ENCODE measurements at places on chromosomes 1 and 21.

DNA sequence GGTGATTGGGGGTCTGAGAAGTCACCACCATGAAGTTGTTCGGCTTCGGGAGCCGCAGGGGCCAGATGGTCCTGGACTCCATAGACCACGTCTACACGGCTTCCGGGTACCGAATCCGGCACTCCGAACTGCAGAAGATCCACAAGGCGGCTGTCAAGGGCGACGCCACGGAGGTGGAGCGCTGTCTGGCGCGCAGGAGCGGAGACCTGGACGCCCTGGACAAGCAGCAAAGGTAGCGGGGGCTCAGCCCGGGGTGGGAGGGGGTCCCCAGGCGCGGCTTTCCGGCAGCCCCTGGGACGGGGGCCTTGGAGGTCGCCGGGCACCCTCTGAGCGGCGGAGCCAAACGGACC lies 146.5 kb downstream of the LIPI start:
- DNase-seq = no peak

DNA sequence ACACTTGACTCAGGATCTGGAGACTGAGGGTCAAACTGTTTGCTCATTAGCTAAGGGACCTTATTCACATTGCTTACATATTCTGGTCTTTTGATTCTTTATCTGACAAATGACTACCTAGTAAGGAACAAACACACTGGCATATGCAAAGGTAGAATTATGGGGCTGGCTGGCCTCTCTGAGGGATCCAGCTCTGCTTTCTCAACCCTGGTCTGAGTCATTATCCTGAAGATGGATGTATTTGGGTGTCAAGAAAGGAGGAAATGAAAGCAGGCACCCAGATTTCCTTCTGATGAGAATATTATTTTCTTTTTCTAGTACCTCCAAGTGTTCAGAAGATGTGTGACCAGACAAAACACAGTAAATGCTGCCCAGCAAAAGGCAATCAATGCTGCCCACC lies 6.0 kb downstream of the SMCP start:
- no peak for DNase-seq

DNA sequence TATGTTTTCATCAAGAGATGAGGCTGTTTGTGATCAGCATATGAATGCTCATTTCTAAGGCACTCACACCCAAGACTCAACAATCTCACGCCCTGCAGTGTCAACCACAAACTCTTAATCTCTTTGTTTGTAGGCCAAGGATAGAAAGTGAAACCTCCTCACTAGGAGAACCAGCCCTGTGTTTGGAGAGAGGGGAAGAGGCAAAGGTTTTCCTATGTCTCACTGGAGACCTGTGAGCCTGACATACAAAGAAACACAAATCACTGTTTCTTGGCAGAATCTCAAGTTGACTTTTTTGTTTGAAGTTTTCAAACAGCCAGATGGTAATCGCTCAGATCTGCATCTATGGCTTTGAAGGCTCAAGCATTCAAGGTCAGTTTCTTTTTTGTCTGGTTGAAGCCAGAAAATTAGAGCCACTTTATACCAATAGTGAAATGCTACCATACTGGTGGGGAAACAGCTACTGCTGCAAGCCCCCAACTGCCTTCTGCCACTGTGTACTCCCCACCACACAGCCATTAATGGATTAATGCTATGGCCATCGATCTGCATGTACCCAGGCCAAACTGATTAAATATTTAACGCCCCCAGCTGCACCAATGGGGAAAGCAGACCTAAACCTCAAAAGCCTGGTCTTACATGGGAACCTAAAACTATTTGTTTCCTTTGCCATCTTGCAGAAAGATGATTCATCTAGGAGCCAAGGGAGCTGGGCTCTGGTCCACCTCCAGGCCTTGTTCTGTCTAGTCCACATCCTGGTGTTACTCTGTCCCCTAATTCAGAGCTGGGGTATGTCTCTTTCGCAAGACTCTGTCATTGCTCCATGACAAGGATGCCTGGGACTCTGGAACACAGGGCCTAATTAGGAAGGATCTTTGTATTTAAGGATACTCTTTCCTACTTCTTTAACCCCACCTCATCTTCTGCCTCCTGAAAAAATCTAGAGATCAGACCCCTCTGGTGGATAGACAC lies 16.3 kb downstream of the PDZK1 start:
- DNase-seq = no peak

DNA sequence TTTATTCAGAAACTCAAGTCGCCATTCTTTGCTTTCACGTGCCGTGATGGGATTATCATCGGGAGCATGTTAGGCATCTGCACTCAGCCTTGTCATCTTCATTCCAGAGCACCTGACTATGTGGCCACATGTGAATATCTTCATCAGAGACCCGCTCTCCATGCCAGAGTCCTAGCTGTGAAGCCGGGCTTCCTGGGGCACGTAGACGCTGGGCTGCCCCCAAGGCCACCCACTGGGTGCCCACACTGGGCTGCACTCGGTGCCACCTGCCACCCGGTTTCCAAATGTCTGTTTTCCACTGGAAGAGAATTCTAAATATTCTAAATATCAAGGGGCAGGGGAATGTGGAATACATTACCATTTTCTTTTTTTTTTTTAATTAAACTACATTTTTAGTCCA lies 43.8 kb downstream of the SLC37A1 start:
- DNase-seq = no peak

- no peak for DNase-seq
These were observed 61.3 kb downstream of the CD34 start for GRCh38 chr1:207849646-207850045.

- DNase-seq = no peak
These were observed 1.6 kb upstream of the OR10T2 start for GRCh38 chr1:158400871-158401270.

DNA sequence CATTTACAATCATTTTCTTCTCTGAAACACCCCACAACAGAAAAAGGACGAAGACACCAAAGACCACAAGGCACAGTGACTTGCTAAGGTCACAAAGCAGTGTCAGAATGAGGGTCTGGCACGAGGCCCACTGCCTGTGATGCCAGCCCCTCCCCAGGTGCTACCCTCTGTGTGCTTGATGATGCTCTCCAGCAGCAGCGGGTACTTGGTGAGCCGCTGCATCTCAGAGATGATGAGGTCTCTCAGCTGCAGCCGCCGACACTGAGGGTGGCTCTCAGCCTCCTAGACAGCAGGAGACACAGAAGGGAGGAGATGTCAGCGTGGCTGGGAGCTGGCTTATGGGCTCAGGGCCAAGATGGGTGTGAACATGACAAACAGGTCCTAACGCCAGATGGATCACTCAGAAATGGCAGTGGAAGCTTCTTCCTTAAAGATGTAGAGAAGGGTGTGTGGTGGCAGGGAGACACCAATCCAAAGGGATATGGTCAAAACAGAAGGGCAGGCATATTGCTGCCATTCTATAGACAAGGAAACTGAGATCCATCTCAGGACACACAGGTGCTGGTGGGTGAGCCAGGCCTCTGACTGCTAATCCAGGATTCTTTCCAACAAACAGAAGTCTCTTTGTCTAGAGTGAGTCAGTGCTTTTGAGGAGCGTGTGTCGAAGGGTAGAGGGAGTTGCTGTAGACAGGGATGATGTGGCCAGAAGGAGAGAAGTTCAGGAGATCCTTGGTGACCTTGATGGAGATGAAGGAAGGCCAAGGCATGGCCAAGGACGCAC lies 25.6 kb downstream of the LRRC71 start:
- no peak for DNase-seq

- DNase-seq = no peak
These were observed 19.7 kb downstream of the BCAR3 start for GRCh38 chr1:93661829-93662474.

DNA sequence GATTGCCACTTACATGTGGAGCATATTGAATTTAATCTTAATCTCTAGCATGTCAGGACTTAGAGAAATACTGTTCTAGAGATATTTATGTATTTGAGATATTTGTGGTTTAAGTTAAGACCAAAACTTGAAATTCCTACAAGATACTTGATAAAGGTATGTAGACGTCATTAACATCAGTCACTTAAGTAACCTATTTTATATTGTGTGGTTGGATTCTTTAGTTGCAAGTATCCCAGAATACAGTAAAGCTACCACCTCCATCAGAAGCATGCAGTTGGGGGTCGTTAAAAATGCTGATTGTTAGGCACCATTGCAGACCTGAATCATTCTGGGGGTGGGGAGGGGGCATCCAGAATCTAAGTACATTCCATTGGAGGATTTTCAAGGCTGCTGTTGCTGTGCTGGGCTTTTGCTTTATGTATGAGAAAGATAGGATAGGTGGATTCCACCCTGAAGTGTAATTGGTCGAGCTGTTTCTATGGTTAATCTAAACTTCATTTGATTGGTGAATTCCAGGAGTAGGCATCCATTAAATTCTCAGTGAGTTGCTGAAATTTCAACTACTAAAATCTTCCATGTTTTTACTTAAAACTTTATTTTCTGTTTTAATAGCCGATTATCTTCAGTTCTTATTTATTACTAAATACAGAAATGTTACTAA lies 4.0 kb downstream of the H3-3A start:
- DNase-seq = no peak

GRCh38 chr1:227170361-227171166 lies 147.7 kb downstream of the CDC42BPA start:
- DNase-seq = no peak

DNA sequence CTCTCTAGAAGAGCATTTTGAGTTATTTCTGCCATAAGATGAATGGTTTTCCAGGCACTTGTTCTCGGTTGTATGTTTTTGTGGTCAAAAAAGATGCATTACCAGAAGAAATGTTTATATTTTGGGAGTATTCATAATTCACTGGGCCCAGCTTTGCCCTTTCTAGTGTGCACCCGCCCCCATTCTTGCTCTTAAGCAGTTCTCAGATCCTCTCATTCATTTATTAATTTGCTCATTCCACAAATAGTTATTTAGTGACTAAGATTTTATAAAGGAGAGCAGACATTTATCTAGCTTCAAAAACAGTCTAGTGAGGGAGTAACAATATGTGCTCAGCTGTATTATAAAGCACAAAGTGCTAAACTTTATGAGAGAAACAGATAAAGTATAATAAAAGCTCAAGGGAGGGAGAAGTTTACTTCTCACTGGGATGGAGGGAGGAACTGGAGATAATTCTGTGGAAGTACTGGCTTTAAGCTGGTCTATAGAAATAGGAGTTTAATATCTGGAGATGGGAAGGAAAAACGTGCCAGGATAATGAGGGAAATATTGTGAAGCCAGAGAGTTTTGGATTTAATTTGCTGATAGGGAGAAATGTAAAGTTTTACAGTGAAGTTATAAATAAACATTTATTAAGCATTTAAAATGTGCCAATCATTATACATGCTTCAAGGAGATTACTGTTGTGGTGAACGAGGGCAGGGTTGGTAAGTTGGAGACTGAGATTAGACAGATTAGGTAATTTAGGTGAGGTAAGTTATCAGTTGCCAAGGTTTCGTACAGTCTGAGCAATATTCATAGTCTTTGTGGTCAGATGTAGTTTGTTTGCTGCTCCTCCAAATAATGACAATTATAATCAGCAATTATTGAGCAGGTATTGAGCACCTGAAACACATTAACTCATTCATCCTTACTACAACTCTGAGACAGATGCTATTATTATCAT lies 9.1 kb upstream of the MACF1 start:
- DNase-seq = no peak

DNA sequence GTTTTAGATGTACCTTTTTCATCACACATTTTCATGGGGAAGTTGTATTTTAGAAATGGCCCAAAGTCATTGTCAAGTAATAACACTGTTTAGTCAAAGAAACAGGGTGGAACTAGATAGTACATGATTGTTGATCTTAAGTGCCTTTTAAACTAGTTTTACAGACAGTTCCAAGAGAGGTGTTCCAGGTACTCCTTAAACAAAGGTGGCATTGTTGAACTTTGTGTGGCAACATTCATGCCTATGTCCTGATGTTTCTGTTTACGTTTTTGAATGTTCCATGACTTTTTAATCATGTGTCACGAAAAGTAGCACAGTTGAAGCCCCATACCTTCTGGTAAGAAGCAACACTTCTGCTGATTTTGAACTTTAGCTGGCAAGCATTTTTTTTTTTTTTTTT lies 9.1 kb upstream of the SH3D21 start:
- no peak for DNase-seq

GRCh38 chr21:27764056-27764455 lies 797.2 kb upstream of the ADAMTS5 start:
- no peak for DNase-seq

- no peak for DNase-seq
These were observed 115.7 kb downstream of the SLC30A10 start for GRCh38 chr1:219812491-219813203.

DNA sequence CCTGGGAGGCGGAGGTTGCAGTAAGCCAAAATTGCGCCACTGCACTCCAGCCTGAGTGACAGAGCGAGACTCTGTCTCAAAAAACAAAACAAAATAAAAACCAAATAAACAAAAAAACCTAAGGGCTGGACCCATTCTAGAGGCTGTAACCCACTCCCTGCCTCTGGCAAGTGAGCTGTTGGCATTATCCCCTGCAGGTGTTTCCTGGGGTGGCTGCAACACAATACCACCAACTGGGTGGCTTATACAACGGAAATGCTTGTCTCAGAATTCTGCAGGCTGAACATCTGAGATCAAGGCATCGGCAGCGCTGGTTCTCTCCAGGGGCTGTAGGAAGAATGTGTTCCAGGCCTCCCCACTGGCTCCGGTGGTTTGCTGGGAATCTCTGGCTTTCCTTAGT lies 15.2 kb downstream of the LRRC38 start:
- DNase-seq = no peak

- DNase-seq = no peak
These were observed 20.6 kb upstream of the PTTG1IP start for GRCh38 chr21:44893948-44894656.

- no peak for DNase-seq
These were observed at the start of gene TMEM79 for GRCh38 chr1:156284112-156284511. Gene TMEM79, plus strand, starts transcription at chr1:156284325. Its CDS starts 902 bp downstream, at chr1:156285227.

- no peak for DNase-seq
These were observed 4.2 kb downstream of the STXBP3 start for GRCh38 chr1:108750476-108751181.
